ENCODE measurements at places on chromosomes 4 and X.

DNA sequence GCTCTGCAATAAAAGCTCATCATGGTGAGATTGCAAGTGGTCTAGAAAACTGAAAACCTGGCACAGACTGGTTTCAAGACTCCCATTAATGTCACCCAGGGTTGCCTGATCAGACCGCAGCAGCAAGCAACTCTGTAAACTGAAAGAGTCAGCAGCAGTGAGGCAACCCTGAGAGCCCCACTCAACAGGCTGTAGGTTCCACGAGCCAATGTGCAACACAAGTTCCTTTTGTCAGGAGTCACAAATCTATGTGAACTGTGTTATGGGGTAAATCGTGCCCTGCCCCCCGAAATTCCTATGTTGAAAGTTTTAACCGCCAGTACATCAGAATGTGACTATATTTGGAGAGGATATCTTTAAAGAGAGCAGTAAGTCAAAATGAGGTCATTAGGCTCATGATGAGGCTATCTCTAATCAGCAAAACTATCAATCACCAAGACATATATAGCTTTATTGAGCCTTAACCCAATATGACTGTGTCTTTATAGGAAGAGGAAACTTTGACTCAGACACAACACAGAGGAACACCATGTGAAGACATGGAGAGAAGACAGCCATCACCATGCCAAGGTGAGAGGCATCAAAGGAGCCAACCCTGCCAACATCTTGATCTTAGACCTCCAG, 94.0 kb downstream of the FBXO8 start:
- no peak for DNase-seq

- no peak for DNase-seq
Observed at GRCh38 chr4:151100531-151100930, 1.1 kb downstream of the RPS3A start.

DNA sequence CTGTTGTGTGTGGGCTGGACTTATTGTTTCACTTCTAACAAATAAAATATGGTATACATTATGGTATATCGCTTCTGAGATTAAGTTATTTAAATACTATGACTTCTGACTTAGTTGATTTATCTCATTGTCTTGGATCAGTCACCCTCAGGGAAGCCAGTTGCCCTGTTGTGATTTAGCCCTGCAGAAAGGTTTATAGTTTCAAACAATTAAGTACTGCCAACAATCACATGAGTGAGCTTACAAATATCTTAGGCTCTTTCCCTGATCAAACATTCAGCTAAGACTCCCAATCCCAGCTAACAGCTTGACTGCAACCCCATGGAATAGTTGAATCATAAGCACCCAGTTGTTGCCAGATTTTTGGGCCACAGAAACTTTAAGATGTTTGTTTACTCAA, 85.4 kb downstream of the MAGEC1 start:
- no peak for DNase-seq

- DNase-seq, result no peak
Observed at GRCh38 chrX:9147086-9147485, 113.2 kb upstream of the FAM9B start.

GRCh38 chrX:110044346-110045249, 41.7 kb downstream of the TMEM164 start:
- no peak for DNase-seq

GRCh38 chrX:111348429-111348828, 63.6 kb downstream of the DCX start:
- DNase-seq, result no peak

- no peak for DNase-seq
Observed at GRCh38 chr4:54660591-54660990, 2.8 kb downstream of the KIT start.

GRCh38 chr4:95093460-95093859, 335.7 kb downstream of the BMPR1B start:
- DNase-seq, result no peak

DNA sequence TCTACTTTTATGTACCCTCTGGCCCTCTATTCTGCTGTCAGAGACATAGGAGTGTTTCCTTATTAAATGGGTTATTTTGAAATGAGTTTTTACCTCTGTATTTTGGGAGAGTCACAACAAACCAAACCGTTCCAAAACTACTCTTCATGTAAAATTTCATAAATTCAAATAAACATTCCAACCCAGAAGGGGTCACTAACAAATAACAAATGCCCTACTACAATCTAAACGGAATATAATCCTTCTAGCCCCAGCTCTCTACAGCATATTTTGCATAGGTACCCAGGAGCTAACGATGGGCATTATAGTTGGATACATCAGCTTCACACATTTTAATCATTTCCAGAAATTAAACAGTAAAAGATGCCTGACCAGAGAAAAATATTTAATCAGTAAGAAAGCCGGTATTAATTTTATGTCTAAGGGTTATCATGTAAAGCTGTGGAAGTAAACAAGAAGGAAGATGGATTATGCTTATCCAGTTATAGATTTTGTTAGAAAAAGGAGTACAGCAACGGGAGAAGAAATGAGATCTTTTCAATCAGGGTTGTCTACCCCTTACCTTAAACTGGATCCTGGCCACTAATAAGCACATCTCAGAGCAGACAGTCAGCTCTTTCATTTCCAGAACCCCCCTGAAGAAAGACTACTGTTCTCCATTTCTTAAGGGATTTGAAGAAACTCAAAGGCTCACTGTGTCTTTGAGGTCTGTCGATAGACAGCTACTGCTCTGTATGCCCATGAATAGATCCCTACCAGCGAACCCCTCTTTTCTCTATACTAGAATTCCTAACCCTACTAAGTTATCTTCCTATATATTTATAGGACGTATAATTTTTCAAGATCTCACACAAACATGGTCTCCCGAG, 1.2 kb downstream of the UGDH start:
- DNase-seq, result no peak

DNA sequence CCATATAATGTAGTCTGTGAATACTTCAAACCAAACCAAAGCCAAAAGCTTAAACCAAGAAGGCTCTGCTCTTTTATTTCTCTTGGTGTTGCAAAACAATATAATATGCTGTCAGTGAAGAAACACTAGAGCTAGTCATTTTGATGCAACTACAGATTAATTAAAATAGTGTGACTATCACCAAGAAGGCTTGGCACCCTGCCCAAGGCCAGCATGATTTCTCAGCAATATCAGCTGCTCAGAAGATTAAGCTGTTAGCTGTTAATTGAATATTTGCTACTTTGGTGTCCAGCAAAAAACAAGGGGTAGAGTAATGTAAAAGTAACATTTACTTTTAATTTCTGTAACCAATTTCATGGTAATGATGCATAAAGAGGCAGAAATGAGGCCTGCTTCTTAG, 104.9 kb upstream of the PRPS2 start:
- DNase-seq, result no peak

GRCh38 chr4:8507624-8508023, 67.0 kb downstream of the TRMT44 start:
- no peak for DNase-seq

DNA sequence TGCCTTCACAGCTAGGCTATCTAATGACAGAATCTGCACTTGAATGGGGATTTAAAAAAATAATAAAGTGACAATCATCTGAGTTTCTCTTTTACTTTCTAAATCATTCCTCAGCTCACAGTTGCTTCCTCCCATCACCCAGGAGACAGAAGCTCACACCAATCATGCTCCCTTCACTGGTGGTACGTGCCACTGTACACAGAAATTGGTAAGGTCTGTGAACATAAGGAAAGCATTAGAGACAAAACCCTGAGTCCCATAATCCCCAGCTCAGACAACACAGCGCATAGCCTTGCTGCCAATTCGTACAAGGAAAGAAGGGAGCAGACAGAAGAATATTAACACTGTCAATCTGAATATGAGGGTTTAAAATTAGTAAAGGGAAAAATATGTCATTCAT, 133.1 kb downstream of the IDS start:
- DNase-seq, result no peak

- no peak for DNase-seq
Observed at GRCh38 chrX:123277821-123278220, 93.7 kb downstream of the GRIA3 start.

DNA sequence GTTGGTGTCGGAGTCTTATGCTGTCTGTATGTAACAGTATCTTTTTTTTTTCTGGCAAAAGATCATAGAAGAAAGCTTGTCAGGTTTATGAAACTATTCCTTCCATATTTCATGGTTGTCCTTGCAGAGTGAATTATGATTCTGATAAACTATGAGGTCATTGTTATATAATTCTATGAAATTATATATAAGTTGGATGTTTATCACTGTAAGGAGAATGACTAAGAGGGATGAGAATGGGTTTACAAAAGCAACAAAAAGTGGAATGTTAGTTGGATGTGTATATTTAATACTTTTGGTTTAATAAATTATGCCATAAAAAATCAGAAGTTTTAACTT, 43.1 kb downstream of the RAPGEF2 start:
- DNase-seq, result no peak

GRCh38 chr4:71587995-71588394, 195.9 kb downstream of the GC start:
- no peak for DNase-seq

GRCh38 chr4:139884438-139884837, 218.8 kb downstream of the MGST2 start:
- DNase-seq, result no peak

- no peak for DNase-seq
Observed at GRCh38 chrX:72046447-72046846, 85.3 kb downstream of the RTL5 start.

- DNase-seq, result no peak
Observed at GRCh38 chrX:74890676-74891430, 34.4 kb downstream of the NEXMIF start.

DNA sequence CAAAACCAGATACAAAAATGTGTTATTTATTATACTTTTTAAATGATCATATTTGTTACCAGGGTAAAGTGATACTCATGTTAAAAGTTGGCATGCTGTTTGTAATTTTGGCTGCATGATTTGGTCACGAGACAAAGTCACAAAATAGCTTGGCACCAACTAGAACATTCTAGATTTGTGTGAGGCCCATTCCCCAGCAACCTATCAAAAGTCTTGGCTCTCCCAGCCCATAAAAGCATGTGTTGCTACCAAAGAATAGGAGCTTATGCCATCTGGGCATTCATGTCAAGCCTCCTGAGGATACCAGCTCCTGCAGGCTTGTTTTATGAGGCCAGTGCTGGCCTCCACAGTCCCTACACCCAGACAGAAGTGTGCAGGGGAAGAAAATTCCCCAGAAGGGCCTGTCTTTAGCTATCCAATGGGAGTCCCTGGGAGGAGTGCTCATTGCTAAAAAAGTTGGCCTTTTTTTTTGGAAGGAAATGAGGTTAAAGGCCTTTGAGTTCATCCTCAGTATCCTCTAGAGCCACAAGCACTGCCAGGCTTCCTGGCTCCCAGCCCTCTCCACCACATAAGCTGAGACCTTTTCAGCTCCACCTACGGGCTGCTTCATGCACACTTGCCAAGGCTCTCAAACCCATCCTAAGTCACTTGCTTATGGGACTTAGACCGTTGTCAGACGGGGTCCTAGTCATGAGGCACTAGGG, 211.9 kb upstream of the EOLA2 start:
- DNase-seq, result no peak

DNA sequence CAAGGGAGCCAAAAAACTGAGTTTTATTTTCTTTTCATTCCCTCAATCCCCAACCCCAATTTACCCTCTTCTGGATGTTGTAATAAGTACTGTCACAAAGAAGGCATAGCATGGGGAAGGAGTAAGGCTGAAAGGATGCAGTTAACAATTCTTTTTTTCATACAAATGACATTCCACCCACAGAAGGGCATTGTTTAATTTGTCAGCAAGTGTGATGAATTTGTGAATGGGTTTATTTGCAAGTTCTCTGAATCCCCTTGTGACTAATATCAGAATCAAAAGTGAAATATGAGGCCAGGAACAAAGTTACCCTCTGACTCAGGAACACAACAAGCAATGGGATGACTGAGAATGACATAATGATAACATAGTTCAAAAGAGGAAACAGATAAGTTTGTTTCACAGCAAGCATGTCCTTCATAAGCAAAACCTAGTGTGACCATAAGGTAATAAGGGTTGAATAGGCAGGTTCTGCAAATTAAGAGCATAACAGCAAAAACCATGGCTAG, 2.1 kb downstream of the GEMIN8 start:
- no peak for DNase-seq

DNA sequence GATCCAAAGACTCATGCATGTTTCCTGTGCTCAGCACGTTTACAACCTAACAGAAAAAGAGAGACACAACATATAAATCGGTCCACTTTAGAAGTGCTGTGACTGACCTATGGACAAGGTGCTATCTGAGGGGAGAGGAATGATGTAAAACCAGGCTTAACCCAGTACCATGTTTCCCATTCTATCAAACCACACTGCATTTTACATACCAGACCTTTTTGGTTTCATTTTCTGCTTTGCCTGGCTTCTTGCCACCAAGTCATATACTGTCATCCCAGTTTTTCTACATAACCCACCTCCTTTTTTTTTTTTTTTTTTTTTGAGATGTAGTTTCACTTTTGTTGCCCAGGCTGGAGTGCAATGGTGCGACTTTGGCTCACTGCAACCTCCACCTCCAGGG, 82.2 kb downstream of the KLF8 start:
- no peak for DNase-seq

- DNase-seq, result no peak
Observed at GRCh38 chr4:168220893-168221292, 97.7 kb downstream of the DDX60 start.

DNA sequence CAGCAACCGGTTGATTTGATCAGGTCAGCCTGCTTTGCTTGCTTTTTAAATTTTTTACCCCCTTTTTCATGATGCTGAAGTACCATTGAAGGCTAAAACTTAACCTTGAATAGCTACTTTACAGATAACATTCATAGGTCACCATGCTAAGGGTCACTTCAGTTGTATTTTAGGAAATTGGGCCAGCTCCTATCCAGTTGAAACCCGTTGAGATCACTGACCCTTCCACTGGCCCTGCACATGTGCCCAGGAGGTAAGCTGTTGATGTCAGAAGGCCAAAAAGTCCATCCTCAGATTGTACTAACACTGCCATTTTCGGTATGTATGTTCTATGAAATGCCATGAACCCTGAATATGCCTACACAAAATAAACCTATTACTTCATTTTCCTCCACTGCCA, 133.0 kb upstream of the FAT4 start:
- DNase-seq, result no peak

DNA sequence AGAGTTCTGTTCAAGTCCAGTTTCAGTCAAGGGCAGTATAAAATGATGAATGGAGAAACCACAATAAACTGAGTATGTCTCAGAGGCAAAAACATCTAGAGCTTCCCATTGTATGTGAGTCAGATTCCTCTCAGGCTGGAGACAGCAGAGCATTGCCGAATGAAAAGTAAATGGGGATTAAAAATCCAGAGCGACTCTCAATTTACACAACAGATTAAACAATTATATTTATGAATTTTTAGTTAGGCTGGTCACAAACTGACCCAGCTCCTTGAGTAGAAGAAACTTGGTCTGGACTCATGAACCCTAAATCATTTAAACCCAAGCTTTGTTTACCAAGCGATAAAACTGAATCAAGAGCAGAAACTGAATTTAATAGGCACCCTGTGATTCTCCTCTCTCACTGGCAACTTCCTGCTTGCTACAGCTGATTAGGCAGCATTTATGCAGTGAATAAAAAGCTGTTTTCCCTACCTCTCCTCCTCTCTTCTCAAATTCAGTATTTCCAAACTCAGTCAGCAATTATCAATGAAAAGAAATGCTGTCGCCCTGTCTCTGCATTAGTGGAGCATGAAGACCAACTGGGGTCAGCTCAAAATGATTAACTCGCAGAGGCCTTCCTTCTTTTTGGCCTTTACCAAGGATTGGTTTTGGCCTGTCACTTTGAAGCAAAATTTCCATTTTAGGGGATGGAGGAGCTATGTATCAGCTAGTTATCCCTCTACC, 568.0 kb downstream of the PDHA2 start:
- DNase-seq, result no peak
